Natural killer cell treated with Interleukin-12 subunit alpha and Interleukin-12 subunit beta and Interleukin-15 and Interleukin-18, amount 100 ng/mL, for 72 hours (primary cell): ENCODE measurements at places on chromosomes 5 and 9. TPM values are rescaled to one million over a fixed set of nuclear protein-coding genes. Genes with fewer than 3 reads are reported as not detected.

- no peaks in the 10 kb centered on the region for H3K27me3 ChIP-seq
- DNase-seq = no peak
- peaks cover 38% of the 10 kb centered on the region for H3K4me1 ChIP-seq
- H3K27ac ChIP-seq = no peak overlapping the region
- H3K4me3 ChIP-seq = no peak overlapping the region
Measured at GRCh38 chr5:14801792-14802191, 69.8 kb downstream of the ANKH start.

DNA sequence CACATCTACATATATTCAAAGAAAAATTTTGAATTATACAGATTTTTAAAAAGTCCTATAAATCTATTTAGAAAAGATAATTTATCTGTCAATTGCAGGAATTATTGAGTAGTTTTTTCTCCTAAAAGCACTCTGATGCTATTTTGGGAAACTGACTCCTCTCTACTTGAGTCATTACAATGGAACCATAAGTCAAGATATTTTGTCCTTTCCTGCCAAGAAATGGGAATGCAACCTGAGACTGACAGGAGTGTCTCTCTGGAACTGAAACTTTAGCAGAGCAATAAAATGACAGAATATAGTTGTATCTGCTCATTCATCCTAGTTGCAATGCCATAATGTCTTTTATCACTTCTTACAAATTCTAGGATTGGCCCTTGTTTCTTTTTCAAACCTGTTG, 48.6 kb downstream of the CARTPT start:
- H3K27ac ChIP-seq = no peak overlapping the region
- peaks cover 31% of the 10 kb centered on the region for H3K27me3 ChIP-seq
- H3K4me3 ChIP-seq = no peak overlapping the region
- DNase-seq = no peak
- H3K4me1 ChIP-seq = peaks cover 5% of the 10 kb centered on the region
- H3K36me3 ChIP-seq = no peaks in the 10 kb centered on the region

- DNase-seq = no peak
- peak overlapping the region; percentile 55 for H3K4me3 ChIP-seq
- peak overlapping the region; percentile 57 for H3K27ac ChIP-seq
- no peaks in the 10 kb centered on the region for H3K27me3 ChIP-seq
Measured at GRCh38 chr5:56852228-56853000, 37.1 kb downstream of the MAP3K1 start.

Gene DMRT3
- total RNA-seq = not detected

- H3K4me3 ChIP-seq = no peak overlapping the region
- no peak for DNase-seq
- H3K27me3 ChIP-seq = peaks cover 10% of the 10 kb centered on the region
- peaks cover 12% of the 10 kb centered on the region for H3K4me1 ChIP-seq
- no peak overlapping the region for H3K27ac ChIP-seq
Measured at GRCh38 chr9:95313010-95313498, 4.5 kb downstream of the FANCC start.

- no peak for DNase-seq
- H3K36me3 ChIP-seq = no peaks in the 10 kb centered on the region
- no peaks in the 10 kb centered on the region for H3K27me3 ChIP-seq
- no peaks in the 10 kb centered on the region for H3K4me1 ChIP-seq
- no peak overlapping the region for H3K4me3 ChIP-seq
- no peak overlapping the region for H3K27ac ChIP-seq
Measured at GRCh38 chr9:13020146-13021040, 245.6 kb downstream of the LURAP1L start.

DNA sequence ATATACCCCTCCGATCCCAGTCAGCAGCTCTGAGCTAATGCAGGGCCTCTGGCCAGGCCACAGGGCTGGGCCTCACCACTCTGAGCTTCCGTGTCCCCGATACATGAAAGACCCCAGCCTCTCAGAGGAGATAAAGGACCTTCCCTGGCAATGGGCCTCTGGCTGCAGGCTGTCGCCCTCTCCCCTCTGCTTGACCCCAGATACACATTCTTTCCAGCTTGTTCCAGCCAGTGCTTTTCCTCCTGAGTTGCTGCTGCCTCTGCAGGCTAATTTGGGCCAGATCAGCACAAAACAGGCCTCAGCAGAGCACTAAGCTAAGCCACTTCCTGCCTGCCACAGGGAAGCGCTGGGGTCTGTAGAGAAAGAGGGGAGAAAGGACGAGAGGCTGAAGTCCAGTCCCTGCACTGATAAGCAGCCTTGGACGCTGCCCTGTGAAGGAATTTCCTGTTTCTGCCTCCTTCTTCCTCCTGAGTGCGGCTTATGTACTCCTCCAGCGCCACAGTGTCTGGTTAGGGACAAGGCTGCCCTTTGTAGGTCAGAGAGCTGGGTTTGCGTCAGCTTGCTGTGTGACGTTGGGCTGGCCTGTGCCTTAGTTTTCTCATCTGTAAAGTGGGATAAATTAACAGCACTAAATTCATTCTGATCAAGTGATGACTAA, 73.0 kb upstream of the IL17B start:
- H3K4me1 ChIP-seq = no peaks in the 10 kb centered on the region
- no peaks in the 10 kb centered on the region for H3K36me3 ChIP-seq
- no peak for DNase-seq
- no peak overlapping the region for H3K27ac ChIP-seq
- no peak overlapping the region for H3K4me3 ChIP-seq

DNA sequence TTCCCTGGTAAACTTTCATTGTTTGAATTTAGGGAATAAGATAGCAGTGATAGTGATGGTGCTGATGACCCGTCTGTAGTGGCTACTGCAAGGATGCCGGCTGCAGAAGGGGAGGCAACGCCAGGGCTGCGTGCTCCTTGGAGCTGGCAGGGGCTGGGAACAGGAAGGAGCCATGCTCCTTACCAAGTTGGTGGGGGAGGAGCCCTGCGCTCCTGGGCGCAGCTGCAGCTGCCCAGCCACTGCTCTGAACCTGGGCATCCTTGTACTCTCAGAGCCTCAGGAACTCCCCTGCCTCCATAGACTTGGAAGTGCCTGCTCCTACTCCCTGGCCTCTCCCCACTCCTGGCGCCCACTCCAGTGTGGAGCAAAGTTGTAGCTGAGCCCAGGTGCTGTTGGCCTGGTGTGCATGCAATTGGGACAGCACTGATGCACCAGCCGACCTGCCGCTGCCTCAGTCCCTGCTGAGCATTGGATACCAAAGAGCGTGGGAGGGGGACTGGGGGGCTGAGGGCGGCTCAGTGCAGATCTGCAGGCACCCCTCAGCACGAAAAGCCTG, 585.1 kb upstream of the FAM174A start:
- H3K27ac ChIP-seq = no peak overlapping the region
- no peak for DNase-seq
- no peak overlapping the region for H3K4me3 ChIP-seq
- H3K4me1 ChIP-seq = no peaks in the 10 kb centered on the region

Gene SYK
- 53.0 TPM for total RNA-seq

- H3K4me3 ChIP-seq = peak overlapping the region; percentile 89
- DNase-seq = peak; percentile 71
- no peak overlapping the region for H3K27ac ChIP-seq
Measured at GRCh38 chr5:74640954-74641734, 616 bp upstream of the ENC1 start.

- H3K4me3 ChIP-seq = no peak overlapping the region
- no peaks in the 10 kb centered on the region for H3K36me3 ChIP-seq
- no peaks in the 10 kb centered on the region for H3K4me1 ChIP-seq
- peaks cover 22% of the 10 kb centered on the region for H3K27me3 ChIP-seq
- no peak for DNase-seq
Measured at GRCh38 chr5:151348789-151349188, 1.4 kb upstream of the SLC36A2 start.

- H3K27me3 ChIP-seq = no peaks in the 10 kb centered on the region
- no peak for DNase-seq
- no peak overlapping the region for H3K27ac ChIP-seq
- H3K4me1 ChIP-seq = peaks cover 13% of the 10 kb centered on the region
Measured at GRCh38 chr5:150070821-150071220, 15.5 kb downstream of the CSF1R start.

Gene SLC6A7
- total RNA-seq = not detected

DNA sequence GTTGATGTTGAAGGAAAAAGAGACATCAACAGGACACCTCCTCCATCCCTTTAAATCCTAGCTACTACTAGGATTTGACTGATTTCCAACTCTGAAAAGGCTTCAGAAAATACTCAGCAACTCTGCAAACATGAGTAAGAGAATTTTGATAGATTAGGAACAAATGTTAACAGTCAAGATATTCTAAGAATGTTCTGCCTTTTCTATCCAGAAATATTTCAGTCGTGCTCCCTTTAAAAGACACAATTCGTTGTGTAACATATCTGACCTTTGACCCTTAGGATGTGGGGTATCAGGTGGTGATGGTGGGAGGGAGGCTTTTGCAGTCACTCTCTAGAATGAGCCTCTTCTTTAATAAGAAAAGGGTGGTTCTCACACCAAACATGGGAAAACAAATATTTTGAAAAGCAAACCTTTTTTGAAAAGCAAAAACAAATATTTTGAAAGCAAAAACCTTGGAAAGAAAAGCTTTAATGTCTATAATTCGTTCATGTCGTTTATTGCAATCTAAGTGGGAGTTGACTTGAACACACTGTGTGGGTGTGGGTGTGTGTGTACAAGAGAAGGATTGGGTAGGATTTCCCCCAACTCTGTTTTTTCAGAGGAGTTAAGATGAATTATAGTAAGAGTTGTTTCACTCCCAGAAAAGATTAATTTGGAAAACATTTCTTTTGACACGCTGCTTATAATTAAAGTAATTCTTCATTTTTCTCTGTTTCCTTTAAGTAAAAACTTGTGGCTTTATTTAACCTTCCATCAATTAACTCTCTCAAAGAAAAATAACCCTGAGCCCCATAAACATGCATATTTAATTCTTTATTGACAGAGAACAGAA, 152.8 kb downstream of the TMEM167A start:
- no peak overlapping the region for H3K4me3 ChIP-seq
- peaks cover 3% of the 10 kb centered on the region for H3K27me3 ChIP-seq

- DNase-seq = peak; percentile 81
- H3K4me3 ChIP-seq = peak overlapping the region; percentile 84
- no peaks in the 10 kb centered on the region for H3K36me3 ChIP-seq
- H3K27ac ChIP-seq = no peak overlapping the region
Measured at GRCh38 chr5:107673368-107674136, 2.8 kb upstream of the EFNA5 start.

DNA sequence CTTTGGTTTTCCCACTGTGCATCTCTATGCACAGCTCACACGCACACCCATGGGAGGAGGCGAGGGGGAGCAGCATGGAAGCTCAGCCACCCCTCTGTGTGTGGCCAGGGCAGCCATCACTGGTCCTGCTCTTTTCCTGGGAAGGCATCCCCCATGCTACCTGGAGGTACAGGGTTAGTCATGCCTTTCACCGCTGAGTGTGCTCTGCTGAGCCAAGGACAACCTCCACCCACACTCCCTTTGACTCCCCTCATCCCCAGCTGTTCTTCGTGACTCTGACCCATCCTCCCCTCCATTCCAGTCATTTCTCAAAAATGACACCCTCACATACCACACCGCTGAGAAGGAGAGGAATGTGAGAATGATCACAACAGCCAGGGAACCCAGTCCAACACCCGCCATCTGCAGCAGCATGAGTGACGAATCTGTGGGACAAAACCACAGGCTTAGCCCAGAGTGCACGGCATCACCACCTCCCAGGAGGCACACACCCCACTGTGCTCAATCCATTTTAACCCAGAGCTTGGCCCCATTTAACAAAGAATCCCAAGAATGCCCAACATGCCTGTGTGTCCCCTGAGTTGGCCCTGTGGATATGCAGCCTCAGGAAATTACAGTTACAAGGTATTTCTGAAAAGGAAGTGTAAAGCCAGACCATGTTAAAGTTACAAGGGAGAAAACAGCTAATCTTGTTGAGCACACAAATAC, 133.4 kb downstream of the SUSD1 start:
- H3K4me3 ChIP-seq = no peak overlapping the region
- DNase-seq = no peak
- H3K36me3 ChIP-seq = peaks cover 8% of the 10 kb centered on the region

- H3K4me1 ChIP-seq = no peaks in the 10 kb centered on the region
- H3K4me3 ChIP-seq = no peak overlapping the region
- H3K36me3 ChIP-seq = no peaks in the 10 kb centered on the region
- H3K27ac ChIP-seq = no peak overlapping the region
- H3K27me3 ChIP-seq = no peaks in the 10 kb centered on the region
Measured at GRCh38 chr5:58184910-58185309, 275.0 kb downstream of the PLK2 start.

Gene SLC36A2
- total RNA-seq = not detected

DNA sequence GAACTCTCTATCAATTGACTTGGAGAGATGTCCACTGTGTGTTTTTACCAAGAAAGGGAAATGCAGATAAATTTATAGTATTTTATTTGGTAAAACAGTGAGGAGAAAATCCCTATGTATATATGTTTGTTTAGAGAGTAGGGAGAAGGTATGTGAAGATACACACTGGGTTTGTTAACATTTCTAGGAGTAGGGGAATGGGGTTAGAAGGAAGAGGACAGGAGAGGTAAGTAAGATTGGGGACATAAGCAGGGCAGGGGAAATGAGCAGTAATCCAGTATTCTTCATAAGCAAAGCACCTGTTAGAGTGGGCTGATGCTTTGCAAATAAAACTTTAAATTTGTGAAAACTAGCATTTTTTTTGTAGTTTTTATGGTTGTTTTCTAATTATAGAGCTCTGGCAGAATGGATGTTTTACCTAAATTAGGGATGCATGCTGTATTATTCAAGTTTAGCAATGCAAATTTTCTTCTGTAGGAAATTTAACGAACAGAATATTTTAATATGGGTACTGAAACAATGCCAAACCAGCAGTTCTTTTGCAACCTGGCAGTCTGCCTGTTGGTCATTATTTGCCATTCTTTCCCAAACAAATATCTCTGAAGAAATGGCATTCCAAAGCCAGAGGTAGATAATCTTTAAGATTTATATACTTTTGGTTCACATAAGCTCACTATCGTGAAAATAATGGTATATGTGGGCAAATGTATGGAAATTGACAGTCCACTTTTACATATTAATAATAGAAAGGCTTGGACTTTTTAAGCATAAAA, 19.4 kb upstream of the DCP2 start:
- no peaks in the 10 kb centered on the region for H3K27me3 ChIP-seq
- no peak overlapping the region for H3K4me3 ChIP-seq
- H3K36me3 ChIP-seq = no peaks in the 10 kb centered on the region

DNA sequence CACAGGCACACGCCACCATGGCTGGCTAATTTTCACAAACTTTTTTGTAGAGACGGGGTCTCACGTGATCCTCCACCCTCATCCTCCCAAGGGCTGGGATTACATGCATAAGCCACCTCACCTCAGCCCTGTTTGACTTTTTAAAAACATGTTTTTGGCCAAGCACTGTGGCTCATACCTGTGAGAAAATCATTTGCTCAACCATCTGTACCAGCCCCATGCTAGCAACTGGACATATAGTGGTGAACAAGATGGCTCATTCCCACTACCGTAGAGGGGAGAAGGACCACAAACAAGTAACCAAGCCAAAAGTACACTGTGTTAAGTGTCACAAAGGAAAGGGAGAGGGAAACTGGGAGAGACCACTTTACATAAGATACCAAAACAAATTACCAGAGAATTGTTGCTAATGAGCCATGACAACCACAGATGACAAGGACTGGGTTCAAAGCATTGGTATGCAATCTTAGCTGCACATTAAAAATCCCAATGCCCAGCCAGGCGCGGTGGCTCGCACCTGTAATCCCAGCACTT, 19.2 kb downstream of the PPP2CA start:
- no peaks in the 10 kb centered on the region for H3K27me3 ChIP-seq
- H3K4me3 ChIP-seq = no peak overlapping the region
- no peak overlapping the region for H3K27ac ChIP-seq
- peaks cover 19% of the 10 kb centered on the region for H3K36me3 ChIP-seq
